ENCODE measurements at places on chromosomes 3 and 15.

DNA sequence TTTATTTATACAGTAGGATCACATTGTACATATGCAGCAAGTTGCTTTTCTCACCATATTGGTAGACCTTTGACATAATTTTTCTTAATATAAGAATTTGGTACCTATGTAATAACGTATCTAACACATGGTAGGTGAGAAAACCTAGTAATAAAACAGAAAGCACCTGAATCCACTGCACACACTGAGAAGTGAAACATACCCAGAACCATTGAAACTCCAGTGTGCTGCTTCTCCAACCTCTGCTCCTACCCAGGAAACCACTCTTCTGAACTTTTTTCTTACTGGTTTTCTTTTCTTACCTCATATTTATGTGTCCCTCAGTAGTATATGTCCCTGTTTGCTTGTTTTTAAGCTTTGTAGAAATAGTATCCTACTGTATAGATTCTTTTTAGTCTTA, 293.0 kb downstream of the UBE2E2 start:
- DNase-seq = no peak

- DNase-seq = no peak
These were observed 187.7 kb downstream of the THSD4 start for GRCh38 chr15:71302861-71303410.

- DNase-seq = peak; percentile 23
These were observed 212.9 kb upstream of the ARPP21 start for GRCh38 chr3:35426366-35426958.

GRCh38 chr15:74010929-74011540, 16.5 kb downstream of the PML start:
- DNase-seq = peak; percentile 51

DNA sequence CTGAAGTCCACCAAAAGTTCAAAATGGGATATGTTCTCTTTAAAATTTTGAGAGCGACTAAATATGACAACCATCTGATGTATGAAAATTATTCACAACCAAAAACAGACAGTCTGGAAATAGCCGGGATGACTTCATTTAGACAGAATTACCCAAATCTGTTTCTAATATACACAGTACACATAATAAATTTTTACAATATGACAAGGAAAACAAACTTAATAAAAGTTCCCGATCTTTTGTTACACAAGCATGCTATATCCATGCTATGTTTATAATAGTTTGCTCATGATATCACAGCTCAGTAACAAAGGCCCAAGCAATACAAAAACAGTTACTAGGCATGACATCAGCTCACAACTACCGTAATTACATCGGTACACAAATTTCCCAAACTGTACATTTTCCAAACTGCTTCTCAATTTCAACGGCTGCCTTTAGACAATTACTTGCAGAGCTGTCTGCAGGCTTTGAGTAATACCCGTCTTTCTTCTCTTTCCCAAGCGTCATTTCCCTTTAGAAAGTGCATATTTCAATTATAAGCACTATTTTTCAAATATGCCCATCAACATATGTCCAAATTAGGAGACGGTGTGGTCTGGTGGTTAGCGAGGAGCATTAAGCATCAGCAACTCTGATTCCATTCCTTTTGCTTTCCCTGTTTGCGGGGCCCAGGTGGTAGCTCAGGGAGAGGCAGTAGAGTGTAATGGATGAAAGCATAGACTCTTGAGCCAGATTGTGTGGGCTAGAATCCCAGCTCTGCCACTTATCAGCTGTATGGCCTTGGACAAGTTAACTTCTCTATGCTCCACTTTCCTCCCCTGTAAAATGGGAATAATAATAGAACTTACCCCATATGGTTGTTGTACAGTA, 481.2 kb downstream of the FOXP1 start:
- DNase-seq = peak; percentile 94

DNA sequence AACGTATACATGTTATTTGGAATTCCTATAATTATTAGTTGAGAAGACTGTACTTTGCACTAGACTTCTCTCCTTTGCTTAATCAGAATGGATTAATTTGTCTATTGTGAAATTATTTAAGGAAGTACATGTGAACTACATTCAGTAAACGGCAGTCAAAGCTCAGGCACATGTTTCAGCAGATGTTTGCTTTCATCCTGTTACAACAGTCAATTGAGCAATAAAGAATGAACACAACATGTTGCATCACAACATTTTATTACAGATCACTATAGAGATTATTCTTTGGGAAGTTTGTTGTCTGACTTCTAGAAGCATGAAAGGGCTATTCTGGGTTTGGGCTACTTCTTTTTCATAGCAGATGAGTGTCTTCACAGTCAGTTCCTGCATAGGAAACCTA, 39.2 kb downstream of the RAB27A start:
- DNase-seq = peak; percentile 96

DNA sequence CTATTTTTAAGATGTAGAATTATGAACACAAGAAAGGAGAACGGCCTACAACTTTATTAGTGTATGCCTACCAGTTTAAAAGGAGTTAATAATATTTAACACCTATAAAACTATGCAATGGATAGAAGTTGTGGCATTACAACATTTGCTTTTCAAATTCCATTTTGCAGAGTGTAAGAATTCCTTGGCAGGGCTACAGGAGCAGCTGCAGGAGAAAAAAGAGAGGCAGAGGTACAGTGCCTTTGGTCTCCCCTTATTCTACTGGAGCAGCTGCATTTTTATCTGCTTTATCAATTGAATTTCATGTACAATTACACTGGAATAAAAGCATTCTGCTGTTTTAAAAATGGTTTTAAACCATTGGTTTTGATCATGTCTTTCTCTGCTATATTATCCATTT, 145.7 kb upstream of the KCNH8 start:
- DNase-seq = no peak

DNA sequence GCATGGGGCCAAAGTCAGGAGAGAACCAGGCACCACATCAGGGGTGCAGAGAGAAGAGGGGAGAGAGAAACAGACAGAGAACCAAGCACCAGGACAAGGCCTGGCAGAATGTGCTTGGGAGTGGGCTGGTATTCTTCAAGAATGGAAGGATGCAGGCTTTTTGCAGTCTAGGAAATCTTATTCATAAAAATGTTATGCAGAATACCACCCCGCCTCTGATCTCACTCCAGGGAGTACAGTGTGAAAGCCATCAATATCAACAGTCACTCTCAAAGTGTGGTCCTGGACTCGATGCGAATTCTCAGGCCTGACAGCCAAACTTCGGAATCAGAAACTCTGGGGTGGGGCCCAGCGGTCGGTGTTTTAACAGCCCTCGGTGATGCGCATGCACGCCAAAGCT, 16.9 kb downstream of the NTRK3 start:
- DNase-seq = no peak

DNA sequence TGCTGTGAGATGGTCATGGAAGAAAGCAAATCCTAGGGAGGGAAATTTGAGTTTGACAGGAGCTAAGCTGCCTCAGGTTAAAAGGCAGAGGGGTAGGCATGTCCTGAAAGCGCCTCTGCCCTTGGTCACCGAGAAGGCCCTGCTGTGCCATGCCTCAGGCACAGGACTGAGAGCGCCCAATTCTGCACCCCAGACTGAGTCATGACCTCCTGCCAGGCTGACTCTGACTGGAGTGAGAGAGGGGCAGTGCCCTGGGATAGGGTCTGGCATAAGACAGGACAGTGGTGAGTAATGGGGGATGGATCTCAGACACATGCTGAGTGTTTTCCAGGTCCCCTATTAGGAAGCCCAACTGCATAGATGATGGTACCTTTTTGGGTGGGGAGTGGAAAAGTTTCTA, 44.4 kb downstream of the EPHB1 start:
- no peak for DNase-seq

DNA sequence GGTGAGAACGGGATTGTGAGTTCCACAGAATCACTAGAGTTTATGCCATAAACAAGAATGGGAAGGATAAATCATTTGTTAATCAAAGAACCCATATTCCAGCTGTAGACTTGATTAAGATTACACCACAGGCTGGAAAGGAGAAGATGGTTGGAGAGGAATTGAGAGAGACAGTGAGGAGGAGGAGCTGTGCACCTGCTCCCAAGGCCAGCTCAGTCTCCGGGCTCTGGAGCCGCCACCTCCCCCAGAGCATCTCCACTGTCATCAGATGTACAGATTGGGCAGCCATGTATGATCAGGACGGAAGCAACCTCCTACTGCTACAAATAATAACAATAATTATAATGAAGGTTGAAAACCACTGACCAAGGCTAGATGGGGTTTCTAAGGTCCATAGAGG, 170.0 kb downstream of the MINAR1 start:
- no peak for DNase-seq

- DNase-seq = no peak
These were observed 100.5 kb downstream of the CGGBP1 start for GRCh38 chr3:87958289-87958688.

- DNase-seq = peak; percentile 7
These were observed 152.3 kb upstream of the STAC start for GRCh38 chr3:36227980-36228379.

DNA sequence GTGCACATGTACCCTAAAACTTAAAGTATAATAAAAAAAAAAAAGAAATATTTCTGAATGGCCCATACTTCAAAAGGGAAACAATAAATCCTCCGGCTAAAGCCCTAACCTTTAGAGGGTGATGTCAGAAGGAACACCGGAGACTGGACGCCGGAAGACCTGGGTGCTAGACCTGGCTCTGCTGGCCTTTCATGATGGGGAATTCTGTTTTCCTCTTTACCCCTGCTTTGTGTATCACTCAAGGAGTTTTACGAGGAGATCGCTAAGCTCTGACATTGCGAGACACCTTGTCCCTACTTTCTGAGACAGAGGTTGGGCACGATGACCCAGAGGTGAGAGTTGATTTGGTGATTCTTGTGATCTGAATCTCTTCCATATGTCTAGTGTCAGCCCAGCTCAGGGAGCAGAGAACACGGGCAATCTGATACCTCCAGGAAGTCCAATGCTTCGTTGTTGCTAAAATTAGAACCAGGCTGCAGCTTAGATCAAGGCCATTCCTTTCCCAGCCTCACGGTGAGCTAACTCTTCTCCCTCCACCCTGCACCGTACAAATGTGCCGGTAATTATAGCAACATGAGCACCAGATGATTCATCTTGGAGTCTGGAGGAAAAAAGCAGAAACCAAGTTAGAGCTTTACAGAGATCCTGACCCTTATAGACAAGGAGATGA, 42.0 kb upstream of the CFAP161 start:
- peak; percentile 98 for DNase-seq

DNA sequence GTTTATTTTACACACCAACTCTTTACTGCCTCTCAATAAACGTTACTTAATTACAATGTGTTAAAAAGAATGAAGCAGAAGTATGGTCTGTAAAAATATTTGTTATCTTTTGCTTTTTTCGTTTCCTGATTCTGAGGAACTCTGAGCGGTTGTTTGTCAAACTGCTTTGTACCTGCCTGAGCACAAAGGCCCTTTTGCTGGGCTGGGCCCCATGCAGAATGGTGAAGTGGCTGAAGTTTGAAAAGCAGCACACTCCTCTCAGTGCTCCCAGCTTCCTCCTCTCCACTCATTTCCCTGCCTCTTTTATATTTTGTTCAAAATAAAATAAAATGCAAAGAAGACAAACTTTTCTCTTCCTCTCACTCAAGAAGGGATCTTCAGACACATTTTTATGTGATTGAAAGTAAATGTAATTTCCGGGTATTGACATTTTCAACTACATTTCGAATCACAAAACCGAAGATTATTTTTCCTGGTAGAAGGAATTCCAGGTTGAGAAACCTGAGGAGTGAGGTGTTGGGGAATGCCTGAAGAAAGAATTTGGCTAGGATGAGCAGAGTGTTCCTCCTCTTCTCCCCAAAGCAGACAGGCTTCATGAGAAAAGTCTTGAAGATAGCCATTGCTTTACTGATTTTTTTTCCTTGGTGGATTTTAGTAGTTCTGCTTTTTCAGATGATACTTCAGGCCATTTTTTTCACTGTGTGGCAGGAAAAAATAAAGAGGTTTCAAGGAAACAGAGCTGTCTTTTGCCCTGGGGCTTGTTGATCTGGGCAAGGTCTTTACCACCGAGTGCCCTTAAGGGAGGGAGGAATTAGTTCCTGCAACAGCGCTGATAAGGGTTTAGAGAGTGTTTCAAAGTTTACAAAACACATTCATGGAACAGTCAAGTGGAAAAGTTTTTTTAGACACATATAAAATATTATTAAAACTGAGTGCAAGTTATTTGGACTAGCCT, 229.8 kb downstream of the NFKBIZ start:
- DNase-seq = no peak

DNA sequence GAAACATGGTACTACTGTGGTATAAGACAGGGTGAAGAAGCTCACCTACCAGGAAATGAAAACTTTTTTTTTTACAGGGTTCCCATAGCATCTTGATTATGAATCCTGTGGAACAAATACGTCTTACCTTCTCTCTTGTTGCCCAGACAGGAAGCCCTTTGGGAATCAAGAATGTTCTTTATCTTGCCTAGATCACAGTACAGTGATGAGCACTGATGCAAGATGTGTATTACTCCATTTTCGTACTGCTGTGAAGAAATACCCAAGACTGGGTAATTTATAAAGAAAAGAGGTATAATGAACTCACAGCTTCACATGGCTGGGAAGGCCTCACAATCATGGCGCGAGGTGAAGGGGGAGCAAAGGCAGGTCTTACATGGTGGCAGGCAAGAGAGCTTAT, 281.3 kb downstream of the UBE2E2 start:
- DNase-seq = peak; percentile 47

- no peak for DNase-seq
These were observed 484.3 kb downstream of the UNC13C start for GRCh38 chr15:54462511-54462913.

GRCh38 chr3:158102242-158103080, 3.8 kb downstream of the SHOX2 start:
- DNase-seq = no peak

GRCh38 chr3:63947594-63947993, 35.4 kb upstream of the SCAANT1 start:
- DNase-seq = no peak

DNA sequence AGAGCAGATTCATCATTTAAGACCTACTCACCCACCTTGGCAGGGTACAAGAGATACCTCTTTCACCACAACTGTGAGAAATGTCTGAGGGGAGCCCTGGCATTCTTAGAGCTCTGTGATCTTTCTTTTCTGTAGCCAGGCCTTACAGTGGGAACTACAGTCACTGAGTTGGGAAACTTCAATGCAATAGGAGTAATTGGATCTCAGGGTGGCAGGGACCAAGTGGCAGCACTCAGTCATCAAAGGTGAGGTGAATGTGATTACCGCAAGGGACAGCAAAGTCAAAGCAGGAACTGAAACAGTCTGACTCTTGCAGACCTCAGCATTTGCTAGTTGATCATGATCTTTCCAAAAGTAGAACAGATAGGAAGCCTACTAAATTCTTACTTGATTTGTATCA, 7.2 kb upstream of the MCF2L2 start:
- no peak for DNase-seq

DNA sequence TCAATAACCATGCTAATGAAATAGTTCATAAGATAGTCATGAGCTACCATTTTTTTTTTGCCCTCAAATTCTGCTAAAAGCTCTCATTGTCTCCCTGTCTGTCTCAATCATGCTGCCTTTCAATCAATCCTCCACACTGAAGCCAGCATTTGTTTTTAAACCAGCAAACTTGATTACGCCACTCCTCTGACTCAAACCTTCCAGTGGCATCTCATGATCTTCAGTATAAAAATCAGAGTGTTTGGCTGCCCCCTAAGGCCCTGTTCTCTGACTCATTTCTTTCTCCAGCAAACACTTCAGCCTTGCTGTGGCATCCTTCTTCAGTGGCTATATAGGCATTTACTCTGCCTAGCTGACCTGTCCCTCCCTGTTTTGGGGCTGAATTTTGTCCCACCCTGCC, 36.0 kb upstream of the EOMES start:
- peak; percentile 91 for DNase-seq
